ENCODE measurements at places on chromosomes 3 and 15.

DNA sequence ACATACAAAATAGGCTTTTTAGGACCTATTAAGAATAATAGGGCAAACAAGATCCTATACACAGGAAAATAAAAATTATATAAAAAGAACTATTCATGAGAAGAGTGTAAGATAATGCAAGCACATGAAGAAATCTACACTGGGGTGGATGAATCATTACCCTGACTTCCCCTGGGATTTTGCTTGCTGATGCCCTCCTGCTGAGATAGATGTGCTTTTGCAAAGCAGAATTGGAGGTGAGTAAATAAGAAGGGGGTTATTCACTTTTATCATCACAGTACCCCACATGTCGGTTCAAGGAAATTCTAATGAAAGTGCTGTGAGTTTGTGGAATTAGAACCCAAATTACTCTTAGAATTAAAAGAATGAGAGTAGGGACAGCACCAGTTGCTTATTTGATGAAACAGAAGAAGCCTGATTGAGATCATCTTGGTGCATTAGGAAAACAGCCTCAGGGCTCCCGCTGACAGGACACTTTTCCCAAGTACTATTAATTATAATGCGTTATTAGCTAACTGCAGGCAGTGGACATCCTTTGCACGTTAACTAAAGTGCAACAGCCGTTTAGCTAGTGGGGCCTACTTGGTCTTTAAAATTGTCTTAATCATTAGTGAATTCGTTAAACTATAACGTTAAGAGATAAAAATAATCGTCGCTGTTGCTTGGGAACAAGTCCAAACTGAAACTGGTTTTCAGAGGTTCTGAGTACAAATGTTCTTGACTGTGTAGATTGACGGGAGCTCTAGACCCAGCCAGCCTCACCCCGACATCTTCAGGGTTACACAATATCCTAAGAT lies 48.4 kb downstream of the SLC2A2 start:
- no peak for DNase-seq

GRCh38 chr3:43400167-43400566 lies 113.8 kb downstream of the SNRK start:
- no peak for DNase-seq

DNA sequence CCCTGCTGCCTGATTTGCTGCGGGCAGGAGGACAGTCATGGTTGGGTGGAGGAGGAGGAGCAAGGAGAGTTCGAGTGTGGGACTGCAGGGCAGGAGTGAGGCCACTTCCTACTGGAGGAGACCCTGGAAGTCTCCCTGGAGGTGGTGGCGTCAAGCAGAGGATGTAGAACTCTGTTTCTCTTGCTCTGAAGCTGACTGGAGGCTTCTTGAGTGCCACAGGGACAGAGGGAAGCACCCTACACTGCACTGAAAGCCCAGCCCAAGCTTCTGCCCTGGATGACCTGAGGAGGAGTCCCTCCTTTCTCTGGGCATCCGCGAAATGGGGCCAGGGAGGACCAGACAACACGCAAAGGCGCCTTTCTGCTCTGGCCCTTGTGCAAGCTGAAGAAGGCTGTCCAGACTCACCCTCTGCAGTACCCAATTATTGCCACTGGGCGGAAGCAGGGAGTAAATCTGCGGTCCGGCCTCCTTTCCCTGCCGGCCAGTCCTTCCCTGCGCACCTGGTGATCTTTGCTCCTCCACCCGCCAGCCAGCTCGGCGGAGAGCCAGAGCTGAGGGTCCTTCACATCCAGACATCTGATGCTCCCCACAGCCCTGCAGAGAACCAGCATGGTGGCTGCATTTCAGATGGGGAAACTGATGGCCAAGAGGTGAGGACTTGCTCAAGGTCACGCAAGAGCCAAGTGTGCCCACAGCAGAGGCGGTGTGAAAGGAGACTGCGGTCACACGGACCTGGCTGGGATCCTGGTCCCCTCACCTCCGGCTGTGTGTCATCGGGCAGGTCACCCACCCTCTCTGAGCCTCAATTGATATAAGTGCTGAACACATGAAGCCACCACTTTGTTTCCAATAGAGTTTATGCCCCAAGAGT lies 207.1 kb downstream of the TBC1D2B start:
- DNase-seq = peak; percentile 78

DNA sequence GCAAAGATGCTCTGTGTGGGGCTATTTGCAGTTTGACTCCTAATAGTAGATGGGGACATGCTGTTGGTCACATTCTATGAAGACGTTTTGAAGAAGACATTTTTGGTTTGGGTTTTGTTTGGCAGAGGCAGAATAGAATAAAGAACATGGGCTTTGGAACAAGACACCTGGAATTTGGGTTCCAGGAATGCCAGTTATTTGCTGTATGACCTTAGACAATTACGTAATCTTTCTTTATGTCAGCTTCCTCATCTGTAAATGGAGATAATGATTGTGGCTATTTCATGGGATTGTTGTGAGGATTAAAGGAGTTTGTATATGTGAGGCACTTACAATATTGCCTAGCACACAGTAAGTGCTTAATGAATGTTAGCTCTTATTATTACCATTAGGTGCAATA lies 91.6 kb downstream of the MESD start:
- DNase-seq = no peak

DNA sequence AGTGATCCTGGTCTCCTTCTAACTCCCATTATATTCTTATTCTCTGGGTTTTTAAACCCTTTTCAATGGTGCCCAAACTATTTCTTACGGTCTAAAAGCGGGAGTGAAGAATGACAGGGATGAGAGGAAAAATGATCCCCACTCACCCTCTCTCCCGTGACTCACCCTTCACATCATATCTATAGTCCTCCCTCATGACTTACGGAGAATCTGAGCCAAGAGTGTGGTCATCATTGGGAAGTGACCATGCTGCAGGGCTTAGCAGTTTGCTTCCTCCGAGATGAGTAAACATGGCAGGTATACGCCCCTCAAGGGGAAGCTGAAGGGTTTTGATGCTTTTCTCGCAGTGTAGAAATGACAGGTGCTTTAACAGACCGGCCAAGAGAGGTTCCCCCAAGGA lies 274.0 kb downstream of the RYR3 start:
- DNase-seq = no peak

- no peak for DNase-seq
Observed at GRCh38 chr3:42115215-42115614, 24.1 kb downstream of the TRAK1 start.

DNA sequence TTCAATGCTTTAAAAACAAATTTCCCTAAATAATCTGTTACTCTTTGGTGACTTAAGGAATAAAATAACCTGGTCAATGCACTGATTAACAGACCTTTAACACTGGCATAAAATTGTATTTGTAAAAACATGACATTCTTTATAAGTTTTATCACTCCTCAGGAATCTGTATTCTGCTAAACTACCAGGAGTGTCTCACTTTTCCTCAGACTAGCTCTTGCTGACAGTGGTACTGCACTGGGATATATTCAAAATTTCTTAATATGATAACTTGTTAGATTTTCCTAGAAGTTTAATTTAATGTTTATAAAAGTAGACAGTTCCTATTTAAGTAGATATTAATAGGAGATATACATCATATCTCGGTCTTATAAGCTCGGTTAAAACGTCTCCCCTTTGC lies 363.4 kb upstream of the ARHGEF26 start:
- DNase-seq = no peak

DNA sequence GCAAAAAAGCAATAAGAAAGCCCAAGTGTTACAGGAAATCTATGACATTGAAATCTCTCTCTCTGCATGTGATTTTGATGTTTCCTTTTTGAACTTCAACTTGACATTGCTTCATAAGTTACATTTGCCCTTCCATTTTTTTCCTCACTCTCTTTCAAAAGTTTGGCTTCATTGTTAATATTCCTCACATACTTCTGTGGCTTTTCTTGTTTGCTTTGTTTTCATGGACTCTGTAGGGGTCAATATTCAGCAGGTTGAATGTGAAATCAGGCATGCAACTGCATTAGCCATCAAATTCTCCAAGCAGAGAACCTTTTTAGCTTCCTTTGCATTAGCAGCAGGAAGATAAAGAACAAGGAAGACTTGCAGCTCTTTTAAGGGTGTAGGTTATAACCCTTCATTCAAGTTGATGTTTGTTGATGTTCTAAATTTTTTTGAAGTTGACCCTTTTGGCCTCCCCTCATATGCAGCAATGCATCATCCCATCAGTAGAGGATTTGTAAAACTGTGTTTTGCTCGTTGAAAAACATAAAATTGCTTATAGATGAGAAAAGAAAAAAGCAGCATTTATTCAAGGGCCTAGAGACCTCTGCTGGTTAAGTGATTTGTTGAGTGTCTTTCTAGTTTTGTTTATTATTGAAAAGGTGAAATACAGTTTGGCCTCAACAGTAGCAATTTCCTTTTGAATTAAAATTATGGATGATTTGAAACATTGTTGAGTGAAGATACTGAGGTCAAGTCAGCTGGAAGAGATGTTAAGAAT lies 211.4 kb downstream of the IL5RA start:
- no peak for DNase-seq

- no peak for DNase-seq
Observed at GRCh38 chr3:94413336-94414108, 350.7 kb downstream of the NSUN3 start.

DNA sequence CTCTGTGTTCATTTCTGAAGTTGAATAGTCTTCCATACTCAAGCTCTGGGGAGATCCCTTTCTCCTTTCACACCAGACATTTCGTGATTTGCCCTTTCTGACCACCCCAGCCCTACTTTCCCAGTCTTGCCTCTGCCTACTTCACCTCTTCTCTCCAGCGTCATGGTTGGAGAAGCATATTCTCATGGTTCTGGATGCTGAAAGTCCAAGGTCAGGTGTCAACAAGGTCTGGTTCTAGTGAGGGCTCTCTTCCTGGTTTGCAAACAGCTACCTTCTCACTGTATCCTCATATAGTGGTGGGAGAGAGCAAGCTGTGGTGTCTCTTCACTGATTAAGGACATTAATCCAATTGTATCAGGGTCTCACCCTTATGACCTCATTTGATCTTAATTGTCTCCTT lies 169.4 kb downstream of the IGF1R start:
- no peak for DNase-seq

GRCh38 chr3:63687278-63688225 lies 35.1 kb downstream of the SNTN start:
- DNase-seq = no peak

DNA sequence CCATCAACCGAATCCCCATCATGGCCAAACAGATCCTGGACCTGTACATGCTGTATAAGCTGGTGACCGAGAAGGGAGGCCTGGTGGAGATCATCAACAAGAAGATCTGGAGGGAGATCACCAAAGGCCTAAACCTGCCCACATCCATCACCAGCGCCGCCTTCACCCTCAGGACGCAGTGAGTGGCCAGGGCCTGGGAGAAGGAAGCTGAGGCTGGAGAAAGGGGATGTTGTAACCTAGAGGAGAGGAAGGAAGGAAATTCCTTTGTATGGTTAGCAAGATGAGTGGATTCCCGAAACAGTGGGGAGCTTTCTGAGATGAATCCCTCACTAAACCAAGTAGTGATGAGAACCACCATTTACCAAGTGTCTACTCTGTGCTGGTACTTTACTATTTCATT lies 25.8 kb upstream of the CLK3 start:
- no peak for DNase-seq

DNA sequence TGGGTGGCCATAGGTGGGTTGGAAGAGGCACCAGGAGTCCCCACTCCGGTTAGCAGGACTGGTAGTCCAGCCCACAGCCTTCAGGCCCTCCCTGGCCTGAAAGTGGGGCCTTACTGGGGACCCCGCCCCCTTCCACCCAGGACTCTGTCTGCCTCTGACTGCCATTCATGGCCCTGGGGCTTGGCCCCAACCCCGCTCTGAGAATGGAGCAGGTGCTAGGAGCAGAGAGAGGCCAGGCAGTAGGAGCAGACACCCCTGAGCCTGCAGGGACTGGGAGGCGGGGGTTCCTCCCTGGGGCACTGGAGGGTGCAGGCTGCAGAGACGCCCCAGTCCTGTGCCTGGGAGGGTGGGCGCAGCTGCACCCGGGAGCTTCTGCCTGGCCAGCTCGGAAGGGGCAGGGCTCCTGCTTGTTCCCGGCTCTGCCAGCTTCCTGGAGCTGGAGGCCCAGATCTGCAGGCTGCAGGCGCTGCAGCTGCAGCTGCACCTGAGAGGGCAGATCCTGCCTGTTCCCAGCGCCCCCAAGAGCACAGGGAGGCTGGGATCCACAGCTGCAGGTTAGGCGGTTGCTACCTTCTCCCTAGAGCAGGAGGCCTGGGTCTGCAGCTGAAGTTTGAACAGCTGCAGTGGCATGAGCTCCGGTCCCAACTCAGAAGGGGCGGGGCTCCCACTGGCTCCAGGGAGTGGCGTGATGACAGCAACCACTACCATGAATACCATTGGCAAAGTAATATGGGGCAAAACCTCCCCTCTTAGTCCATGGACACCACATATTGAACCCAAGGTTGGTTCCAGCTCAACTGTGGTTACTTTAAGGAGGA lies 194.7 kb downstream of the SQOR start:
- DNase-seq = no peak

DNA sequence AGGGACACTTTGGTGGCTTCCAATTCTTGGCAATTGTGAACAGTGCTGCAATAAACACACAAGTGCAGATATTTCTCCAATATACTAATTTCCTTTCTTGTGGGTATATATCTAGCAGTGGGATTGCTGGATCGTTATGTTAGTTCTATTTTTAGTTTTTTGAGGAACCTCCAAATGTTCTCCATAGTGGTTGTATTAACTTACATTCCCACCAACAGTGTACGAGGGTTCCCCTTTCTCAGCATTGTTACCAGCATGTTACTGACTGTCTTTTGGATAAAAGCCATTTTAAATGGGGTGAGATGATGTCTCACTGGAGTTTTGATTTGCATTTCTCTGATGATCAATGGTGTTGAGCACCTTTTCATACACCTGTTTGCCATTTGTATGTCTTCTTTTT lies 92.8 kb downstream of the DAPK2 start:
- no peak for DNase-seq
